ENCODE measurements at places on chromosomes 13 and 19. TPM values are rescaled to one million over a fixed set of nuclear protein-coding genes. Genes with fewer than 3 reads are reported as not detected.
A peak's percentile ranks its signal among the peaks of the same experiment; 100 is the strongest.

DNA sequence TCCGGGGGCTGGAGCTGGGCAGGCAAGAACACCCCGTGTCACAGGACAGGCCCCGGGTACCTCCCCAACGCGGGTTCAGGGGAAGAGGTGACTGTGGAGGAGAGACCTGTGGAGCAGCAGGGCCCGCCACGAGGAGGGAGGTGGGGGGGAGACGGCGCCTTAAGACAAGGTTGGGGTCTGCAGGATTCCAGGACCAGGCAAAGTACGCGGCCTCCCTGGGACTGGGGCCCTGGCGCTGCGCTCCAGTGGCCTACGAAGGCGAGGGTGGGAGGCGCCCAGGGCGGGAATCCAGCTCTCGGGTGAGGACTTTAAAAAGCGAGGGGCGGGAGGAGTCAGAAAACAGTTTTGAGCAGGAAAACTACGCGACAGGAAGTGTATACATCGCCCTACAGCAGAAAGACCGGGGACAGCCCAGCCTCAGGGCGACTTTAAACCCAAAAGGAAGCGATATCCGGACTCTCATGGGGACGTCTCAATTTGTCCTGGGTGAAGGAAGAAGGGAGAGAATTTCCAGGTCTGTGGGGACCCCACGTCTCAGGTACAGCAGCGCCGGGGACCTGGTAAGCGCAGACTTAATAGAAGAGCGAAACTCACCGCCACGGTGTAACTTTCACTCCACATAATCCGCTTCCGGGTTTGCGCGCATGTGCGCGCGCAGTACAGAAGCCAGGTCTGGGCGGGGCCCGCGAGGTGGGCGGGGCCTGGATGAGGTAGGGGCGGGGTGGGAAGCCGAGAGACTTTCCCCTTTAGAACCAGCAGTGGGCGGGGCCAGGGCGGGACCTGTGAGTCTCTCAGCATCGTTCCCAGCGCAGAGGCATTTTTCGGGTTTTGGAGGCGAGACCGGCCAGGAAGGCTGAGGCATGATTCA lies at the start of gene ZNF83:
ZNF83 (minus strand) TSS at position 638 of the 868 bp plus-strand sequence.
- DNase-seq, result peak; percentile 93

DNA sequence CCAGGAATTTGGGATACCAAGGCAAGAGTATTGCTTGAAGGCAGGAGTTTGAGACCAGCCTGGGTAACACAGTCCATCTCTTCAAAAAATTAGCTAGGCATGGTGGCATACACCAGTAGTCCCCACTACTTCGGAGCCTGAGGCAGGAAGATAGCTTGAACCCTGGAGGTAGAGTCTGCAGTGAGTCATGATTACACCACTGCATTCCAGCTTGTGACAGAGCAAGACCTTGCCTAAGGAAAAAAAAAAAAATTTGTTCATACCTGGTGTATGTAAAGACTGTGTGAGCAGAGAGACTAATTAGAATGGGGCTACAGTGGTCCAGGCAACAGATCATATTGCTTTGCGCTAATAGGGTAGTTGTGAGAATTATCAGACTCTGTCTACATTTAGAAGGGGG lies 778.3 kb upstream of the PCDH20 start:
- DNase-seq, result no peak

GRCh38 chr13:74869846-74870245 lies 612.1 kb downstream of the TBC1D4 start:
- DNase-seq, result no peak

GRCh38 chr13:44104969-44105368 lies 225.3 kb downstream of the LACC1 start:
- DNase-seq, result no peak

- peak; percentile 47 for DNase-seq
These were observed 193.6 kb downstream of the RAP2A start for GRCh38 chr13:97627566-97627965.

DNA sequence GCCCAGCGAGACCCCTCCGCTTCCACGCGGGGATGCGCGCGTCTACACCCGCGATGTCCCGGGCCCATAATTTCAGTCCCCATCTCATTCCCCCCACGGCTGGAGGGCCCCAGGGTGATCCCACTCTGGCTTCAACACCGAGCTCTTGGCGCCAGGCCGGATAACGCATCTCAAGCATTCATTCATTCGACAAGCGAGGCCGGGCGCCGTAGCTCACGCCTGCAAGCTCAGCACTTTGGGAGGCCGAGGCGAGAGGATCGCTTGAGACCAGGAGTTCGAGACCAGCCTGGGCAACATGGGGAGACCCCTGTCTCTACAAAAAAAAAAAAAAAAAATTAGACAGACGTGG lies 5.9 kb downstream of the ANGPTL6 start:
- no peak for DNase-seq

Gene ZNF563
- polyA plus RNA-seq, result 4.9 TPM

DNA sequence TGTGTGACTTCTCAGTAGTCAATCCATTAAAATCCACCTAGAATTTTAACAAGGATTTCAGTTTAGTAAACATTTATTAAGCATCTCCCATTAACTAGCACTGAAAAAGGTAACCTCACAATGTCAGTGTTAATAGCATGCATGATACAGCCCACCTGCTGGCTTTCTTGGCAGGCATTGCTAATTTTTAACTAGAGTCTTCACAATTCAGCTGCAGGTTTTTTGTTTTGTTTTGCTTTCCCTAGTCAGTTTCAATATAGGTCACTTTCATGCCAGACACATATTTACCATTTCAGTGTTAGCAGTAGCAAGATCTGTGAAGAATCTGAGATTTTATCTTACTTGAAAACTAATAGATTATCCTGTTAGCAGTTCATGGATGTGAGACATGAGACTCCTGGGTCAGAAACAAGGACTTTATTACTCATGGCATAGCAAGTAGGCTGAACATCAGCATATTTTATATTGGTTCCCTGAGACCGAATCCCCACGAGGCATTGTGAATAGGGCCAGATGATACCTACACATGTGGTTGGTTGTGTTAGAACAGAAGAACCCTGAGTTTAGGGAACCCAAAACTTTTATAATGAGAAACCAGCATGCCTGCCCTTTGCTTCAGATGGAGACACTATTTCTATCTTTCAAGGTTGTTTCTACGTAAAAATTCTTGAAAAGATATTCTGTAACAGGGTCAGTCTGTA lies 198.0 kb upstream of the HTR2A start:
- no peak for DNase-seq

GRCh38 chr19:47253467-47253881 lies 2.9 kb upstream of the CCDC9 start:
- DNase-seq, result no peak

Gene RASAL3
- 1.0 TPM for polyA plus RNA-seq

DNA sequence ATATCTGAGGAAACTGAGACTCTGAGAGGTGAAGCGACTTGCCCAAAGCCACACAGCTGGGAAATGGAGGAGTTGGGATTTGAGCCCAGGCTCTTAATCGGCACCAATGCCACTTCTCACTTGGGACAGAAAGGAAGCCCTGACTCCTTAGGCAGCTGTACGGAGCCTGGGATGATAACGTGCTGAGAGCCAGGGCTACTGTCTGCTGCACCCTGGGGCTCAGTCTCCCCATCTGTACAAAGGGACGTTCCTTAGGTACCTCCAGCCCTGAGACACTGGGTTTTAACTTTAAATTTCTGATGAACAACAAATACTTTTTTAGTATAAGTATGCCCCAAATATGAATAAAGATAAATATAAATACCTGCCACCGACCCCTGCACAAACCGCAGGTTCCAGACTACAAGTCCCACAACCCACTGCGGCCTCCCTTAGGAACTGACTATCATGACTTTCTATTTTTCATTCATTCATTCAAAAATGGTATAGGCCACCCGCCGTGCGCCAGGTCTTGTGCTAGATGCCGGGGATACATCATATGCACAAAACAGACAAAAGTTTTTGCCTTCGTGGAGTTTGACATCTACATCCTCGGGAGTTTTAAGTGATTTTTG lies 776 bp upstream of the NCLN start:
- DNase-seq, result no peak

DNA sequence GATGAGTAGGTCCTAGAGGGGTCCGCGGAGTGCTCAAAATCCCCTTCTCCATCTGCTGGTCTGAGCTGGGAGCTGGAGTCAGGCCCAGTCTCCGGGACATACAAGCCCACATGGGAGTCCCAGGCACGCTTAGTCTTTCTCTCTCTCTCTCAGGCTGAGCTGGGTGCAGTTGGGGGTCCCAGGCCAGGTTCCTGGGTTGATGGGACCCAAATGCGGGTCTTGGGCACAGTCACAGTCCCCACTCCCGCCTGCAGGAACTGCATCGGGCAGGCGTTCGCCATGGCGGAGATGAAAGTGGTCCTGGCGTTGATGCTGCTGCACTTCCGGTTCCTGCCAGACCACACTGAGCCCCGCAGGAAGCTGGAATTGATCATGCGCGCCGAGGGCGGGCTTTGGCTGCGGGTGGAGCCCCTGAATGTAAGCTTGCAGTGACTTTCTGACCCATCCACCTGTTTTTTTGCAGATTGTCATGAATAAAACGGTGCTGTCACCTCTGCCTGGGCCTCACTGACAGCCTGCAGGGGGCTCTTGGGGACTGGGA lies 23.8 kb downstream of the CYP4F12 start:
- DNase-seq, result no peak

- no peak for DNase-seq
These were observed 19.0 kb upstream of the ACOD1 start for GRCh38 chr13:76929320-76929719.

DNA sequence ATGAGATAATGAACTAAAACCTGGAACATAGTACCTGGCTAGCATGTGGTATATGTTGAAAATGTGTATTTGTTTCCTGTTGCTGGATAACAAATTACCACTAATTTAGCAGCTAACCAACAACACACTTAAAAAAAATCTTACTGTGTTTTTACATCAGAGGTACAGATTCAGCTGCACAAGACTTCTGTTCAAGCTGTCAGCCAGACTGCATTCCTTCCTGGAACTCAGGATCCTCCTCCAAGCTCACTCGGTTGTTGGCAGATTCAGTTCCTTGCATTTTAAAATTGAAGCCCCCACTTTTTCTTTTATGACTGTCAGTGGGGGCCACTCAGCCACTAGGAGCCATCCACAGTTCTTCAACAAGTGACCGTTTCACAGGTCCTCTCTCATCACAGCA lies 246.9 kb upstream of the DACH1 start:
- DNase-seq, result no peak

Gene NLRP4
- polyA plus RNA-seq, result not detected

DNA sequence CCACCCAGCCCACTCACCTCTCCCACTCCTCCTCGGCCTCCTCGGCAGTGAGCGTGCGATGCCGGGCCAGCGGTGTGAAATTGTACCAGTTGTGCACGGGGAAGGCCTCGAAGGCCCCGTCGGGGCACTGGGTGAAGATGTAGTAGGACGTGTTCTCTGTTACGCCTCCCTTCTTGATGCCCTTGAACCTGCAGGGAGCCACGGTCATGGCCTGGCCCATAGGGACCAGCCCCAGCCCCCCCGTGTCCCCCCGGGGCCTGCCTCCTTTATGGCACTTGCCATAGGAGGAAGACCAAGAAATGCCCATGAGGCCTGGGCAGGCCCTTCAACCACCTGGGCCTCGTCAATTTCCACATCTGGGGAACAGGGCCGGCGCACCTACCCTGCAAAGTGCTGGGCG lies 5.6 kb downstream of the GTF2F1 start:
- DNase-seq, result no peak

Gene PRODH2
- 30.4 TPM for polyA plus RNA-seq
